CD4-positive, alpha-beta T cell treated with Interleukin-15 for 4 hours (primary cell): ENCODE measurements at places on chromosomes 16 and 17.

DNA sequence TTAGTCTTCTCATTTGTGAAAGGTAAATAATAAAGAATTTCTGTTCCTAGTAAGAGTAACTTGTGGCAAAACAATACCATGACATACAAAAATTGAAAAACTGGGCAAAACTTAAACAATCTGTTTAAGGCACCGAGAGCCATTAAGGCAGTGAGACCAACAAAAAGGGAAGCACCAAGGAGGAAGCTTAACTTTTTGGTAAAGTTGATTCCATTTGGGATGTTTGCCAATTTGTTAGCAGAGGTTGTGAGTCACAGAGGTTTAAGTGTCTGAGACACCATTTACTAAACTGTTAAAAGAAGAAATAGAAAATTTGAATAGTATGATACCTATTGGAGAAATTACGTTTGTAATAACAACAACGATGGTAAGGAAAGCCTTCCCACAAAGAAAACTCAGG lies 4.9 kb downstream of the SLC35G3 start:
- DNase-seq, result no peak

DNA sequence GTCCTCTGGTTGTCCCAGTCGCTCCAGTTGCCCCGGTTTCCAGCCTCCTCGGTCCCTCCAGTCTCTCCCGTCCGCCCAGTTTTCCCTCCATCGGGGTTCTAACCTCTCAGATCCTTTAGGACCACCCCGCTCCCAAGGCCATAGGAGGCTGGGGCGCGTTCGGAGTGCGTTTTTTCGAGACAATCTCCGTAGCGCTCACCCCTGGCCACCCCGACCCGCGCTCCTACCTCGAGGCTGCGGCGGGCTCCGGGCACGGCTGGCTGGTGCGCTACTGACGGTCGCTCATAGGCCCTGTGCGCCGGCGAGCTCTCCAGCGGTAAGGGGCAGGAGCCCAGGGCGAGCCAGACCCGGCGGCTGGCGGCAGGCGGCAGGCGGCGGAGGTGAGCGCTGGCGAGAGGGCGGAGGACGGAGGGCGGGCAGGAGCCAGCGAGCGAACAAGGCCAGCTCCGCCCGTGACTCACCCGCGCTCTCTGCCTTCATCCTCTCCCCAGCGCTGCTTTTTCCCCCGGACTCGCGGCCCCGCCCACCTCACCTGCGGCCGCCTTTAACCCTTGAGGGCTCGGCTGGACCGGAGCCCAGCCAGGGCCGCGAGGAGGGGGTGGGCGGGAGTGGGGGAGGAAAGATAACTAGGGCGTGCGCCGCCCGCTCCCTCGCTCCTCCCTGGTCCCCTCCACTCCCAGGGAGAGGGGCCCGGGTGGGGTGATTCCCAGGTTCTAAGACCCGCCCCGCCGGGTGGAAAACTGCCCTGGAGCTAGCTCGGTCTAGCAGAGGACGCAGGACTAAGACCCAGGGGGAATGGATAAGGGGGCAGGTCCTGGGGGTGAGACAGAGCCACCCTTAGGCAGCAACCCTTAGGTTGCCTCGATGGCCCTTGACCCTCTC lies at the start of gene SP6:
SP6 (minus strand) TSS at position 472 of the 882 bp plus-strand sequence. CDS start 2,734 bp downstream, outside the sequence.
- peak; percentile 66 for DNase-seq

DNA sequence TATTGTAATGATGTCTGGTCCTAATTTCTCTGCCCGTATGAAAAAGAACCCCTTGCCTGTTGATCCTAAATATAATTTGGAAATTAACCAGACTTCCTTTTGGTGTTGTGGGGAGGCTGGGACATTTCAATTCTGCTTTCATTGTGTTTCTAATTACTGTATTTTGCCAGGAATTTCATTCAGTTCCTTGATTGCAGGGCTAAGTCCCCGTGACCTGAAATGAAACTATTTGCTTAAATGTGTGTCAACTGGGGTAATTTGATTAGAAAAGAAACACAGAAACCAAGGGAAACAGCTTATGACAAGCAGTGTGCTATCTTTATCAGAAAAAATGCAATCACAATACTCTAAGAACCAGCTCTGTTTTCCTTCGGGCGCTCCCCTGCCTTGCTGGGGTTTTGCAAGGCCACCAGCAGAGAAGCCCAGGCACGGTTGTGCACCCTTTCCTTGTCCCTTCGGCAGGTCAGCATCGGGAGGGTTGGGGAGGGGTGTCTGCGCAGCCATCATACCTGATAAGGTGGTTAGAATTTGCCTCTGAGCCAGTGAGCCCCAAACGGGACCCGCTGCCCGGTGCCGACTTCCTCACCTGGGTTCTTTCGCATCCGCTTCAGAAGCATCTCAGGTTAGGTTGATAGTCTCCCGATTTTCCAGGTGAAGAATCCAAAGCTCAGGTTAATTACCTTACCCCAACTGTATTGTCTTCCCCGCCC lies 19.4 kb downstream of the KLHL36 start:
- DNase-seq, result no peak

GRCh38 chr17:73650140-73650539 lies 5.9 kb upstream of the SDK2 start:
- no peak for DNase-seq

DNA sequence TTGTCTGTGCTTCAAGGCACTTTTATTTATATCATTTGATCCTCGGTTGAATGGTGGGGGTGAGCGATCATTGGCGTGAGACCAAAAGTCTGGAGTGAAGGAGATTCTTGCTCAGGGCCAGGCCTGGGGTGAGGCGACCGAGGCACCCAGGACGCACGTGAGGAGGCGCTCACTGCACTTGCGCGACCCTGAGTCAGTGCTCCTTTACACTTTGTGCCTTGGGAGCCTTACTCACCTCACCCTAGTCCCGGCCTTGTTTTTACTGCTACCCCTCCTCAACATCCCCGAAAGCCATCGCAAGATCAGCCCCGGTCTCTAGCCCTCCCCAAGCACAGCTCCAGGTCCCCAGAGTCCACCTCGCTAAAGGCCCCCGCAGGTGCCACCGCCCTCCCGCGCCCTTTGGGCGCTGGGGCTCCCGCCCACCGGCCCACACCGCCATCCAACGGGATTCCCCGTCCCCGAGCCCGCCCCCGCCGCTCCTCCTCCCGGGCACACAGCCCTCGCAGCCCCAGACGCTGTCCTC lies 496 bp downstream of the EZH1 start:
- peak; percentile 64 for DNase-seq

DNA sequence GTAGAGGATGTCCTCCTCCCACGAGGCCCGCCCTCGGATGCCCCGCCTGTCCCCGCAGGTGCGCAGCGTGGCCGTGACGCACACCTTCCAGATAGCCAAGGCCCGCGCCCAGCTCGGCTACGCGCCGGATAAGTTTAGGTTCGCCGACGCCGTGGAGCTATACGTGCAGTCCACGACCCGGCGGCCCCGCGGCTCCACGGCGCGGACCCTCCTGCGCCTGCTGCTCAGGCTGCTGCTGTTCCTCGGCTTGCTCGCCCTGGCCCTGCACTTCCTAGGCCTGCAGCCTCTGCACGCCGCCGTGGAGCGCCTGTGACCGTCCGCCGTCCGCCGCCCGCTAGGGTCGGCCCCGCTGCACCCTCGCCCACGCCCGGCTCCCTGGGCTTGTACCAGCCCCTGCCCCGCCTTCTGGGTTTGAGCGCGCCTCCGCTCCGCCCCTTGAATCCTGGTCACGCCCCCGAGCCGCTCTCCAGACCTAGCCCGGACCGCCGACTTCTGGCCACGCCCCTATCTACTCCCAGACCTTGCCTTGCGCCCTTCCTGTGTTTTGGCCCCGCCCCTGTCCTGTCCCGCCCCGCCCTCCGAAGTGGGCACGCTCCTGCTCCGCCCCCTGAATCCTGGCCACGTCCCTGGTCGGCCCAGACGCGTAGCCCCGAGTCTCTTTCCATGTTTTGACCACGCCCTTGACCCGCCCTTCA lies 15.8 kb upstream of the EEF2K start:
- DNase-seq, result peak; percentile 89

DNA sequence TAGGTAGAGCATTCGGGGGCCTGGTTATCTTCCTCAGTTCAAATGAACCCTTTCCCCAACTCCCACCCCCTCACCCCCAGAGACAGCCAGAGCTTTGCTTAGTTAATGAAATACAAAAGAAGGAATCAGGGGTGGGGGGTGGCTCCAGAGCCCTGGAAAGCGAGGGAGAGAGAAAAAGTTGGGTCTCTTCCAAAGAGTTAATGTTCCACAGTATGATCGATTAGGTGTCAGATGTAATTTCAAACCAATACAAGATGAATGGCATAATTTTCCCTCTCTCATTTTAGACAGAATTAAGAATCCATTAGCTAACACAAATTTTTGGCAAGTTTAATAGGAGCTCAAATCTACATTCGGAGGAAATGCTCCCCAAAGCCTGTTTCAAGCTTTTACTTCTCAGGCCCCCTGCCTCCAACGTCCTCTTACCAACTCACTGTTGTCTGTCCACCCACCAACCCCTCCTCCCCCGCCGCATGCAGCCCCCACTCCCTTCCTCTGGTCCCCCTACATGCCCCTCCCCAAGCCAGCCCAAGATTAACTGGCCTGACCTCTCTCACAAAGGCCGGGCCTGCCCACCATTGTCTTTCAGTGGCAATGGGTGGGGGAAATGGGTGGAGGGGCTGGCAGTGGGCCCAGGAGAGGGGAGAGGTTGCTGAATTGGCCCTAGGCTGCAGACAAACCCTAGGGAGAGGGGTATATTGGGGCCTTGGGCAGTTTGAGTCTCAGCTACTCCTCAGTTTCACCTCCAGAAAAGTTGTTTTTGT lies 28.2 kb downstream of the NEUROD2 start:
- no peak for DNase-seq

DNA sequence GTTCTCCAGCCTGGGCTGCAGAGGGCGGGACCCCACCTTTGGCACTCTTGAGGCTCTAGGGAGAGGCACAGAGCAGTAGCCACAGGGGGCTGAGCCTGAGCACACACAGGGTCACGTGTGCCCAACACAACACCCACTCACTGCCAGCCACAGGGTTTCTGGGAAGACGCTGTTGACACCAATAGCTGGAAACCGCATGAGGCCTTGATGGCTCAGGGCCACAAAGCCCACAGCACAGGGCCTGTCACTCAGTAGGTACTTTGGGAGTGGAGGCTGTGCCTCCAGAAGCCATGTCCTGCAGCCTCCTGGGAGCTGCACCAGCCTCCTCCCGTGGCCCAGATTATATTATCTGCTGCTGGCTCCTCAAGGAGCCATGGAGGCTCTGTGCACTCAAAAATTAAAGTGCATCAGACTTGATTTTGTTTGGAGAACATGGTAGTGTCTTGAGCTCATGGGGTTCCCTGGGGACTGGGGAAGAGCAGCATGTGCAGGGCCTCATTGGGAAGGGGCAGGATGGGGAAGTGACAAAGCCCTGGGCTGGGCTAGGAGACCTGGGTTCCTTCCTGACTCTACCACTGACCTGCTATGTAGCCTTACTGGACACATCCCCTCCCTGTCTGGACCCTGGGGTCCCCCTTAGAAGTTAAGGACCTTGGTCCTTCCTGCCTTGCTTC lies 12.5 kb upstream of the SREBF1 start:
- DNase-seq, result peak; percentile 91

DNA sequence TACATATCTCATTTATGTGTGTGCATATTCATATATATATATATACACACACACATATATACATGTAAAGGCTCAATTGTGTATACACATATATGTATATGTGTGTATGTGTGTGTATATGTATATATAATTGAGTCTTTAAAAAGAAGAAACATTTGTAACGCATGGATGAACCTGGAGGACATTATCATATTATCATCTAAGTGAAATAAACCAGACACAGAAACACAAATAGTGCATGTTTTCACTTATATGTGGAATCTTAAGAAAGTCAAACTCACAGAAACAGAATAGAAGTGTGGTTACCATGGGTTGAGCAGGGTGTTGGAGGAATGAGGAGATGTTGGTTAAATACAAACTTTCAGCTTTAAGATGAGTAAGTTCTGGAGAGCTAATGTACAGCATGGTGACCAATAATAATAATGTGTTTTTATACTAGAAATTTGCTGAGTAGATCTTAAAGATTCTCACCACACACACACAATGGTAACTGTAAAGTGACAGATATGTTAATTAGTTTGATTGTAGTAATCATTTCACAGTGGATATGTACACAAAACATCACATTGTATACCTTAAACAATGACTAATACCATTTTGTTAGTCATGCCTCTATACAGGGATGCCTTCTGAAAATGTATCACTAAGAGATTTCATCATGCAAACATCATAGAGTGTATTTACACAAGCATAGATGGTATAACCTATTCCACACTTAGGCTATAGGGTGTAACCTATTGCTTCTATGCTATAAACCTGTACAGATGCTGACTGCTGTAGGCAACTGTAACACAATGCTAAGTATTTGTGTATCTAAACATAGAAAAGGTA lies 132.6 kb upstream of the CACNG5 start:
- no peak for DNase-seq

DNA sequence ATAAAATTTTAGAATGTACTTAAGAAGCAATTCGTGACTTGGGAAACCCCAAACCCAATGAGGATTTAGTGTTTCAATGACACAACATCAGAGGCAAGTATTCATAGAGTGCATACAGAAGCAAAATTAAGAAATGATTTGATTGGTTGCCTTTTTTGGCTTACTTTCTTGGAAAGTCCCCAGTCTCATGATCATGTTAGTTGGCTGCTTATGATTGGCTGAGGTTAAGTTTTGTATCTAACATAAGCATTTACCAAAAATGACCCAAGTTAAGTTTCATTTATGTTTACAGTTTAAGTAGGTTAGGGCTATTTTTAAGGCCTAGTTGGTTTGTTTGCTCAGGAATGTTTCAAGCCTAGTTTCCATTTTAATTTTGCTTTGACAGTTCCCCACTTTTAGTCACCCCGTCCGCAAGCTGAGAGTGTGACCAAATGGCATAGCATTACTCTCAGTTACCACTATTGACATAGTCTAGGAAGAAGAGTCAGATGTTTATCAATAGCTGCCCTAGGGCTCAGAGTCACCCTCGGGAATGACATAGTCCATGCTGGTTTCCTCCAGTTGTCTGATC lies 36.2 kb downstream of the DGKE start:
- no peak for DNase-seq

DNA sequence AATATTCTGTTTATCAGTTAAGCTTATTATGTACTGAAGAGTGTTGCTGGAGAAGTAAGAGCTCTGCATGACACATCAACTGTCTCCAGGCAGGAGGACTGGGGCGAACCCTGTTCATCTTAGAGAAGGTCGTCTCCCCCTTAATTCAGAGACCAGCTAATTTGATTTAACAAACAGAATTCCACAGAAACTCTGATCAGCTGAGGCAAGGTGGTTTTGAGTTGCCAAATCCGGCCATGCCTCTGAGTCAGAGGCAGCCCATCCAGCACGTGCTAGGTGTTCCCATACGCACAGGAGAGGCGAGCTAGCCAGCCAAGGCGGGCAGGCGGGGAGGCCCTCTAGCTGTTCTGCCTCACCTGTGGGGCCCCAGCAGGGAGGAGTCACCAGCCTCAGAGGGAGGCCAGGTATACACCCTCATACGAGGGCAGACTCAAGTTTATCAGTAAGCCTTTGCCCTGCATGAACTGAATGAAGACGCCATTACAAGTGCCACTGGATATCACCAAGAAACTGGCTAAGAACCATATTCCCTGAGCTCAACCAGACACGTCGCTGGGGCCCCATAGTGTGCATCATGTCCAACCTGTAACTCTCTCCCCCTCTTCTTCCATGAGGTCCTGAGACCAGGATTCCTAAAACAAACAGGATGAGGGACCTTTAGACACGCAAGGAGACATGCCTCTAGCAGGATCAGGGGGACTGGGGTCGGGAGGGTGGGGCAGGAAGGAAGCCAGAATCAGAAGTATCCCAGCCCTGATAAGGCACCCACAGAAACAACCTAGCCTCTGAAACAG lies 25.7 kb downstream of the STAT5A start:
- peak; percentile 28 for DNase-seq

GRCh38 chr16:29900888-29901606 lies 759 bp downstream of the ASPHD1 start:
- no peak for DNase-seq

- DNase-seq, result no peak
Observed at GRCh38 chr17:44102849-44103622, 20.4 kb downstream of the HDAC5 start.
